ENCODE measurements at places on chromosomes 2 and 18.

DNA sequence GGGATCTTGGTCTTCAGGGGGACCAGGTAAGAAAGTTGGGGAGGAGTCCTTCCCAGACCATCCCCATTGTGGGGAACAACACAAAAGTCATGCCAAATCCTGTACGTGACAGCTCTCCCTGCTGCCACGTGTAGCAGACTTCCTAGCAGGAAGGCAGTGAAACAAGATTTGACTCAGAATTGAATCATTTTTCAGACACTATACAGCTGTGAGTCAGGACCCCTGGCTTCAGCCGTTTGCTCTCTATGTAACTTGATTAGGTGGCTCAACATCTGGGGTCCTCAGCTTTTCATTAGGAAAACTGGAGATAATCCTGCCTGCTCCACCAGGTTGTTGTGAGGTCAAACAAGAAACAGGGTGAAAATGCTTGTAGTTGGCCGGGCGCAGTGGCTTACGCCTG lies 32.9 kb upstream of the PDCL3 start:
- DNase-seq, result no peak

- no peak for DNase-seq
These were observed 73.5 kb downstream of the GLI2 start for GRCh38 chr2:120809151-120809550.

- DNase-seq, result no peak
These were observed 38.9 kb downstream of the DHRS9 start for GRCh38 chr2:169108099-169108884.

DNA sequence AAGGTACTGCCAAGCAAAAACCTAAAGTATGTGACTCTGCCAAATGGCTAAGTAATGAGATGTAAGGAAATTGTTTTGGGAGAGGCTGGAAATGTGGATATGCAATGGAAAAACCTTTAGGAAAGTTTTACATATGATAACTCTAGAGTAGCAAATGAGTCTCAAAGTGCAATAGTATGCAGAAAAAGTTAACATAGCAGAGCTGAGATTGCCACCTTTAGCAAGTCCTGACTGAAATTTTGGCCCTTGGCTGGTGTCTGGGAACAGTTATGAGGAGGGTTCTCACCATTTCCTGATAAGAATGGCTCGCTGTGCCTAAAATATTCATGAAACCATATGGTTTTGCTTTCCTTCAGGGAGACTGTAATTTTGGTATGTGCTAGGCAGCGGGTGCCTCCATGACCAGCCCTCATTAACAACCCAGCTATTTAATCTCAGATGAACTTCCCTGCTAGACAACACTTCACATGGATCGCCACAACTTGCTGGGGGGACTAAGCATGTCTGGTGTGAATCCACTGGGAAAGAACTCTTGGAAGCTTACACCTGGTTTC lies 72.3 kb upstream of the ERBB4 start:
- no peak for DNase-seq

DNA sequence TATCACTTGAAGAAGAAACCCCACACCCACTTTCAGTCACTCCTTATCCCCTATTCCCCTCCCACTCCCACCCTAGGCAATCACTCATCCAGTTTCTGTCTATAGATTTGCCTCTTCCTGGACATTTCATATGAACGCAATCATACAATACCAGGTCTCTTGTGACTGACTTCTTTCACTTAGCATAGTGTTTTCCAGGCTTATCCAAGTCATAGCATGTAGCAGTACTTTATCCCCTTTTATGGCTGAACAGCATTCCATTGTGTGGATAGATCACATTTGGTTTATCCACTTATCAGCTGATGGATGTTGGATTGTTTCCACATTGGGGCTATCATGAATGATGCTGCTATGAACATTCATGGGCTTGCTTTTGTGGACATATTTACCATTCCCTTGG lies 6.6 kb downstream of the CFAP221 start:
- no peak for DNase-seq

DNA sequence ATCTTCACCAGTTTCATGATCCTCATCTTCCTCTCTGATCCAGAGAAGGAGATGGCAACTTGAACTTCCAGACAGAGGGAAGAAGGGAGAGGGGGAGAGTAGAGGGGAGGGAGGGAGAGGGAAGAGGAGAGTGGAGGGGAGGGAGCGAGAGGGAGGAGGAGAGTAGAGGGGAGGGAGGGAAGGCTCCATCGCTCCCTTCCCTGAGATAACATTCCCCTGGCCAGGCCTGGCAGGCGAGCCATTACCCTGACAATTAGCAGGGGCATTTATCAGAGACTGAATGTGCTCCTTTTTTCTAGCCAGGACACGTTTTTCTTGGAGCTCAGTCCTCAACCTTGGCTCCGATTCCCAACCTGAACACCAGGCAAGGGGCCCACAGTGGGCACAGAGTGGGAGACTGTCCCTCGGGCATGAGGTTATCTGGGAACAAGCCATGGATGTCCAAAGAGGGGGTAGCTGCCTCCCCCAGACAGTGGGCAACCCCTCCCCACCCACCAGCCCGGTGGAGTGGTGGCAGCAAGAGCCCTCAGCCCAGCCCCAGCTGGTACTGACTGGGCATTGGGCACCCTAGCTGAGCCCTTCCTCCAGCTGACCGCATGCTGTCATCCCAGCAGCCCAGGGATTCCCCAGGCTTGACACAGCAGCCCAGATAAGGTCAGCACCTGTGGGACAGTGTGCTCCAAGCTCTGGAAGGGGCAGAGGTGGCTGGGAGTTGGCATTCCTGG lies 81.8 kb downstream of the TNS1 start:
- DNase-seq, result no peak

GRCh38 chr2:191359133-191359532 lies 113.9 kb downstream of the MYO1B start:
- DNase-seq, result no peak
